M059J (cell line): ENCODE measurements at places on chromosomes 5 and 9.

GRCh38 chr5:165057145-165057544 is 1551.7 kb downstream of the MAT2B start:
- DNase-seq, result no peak

DNA sequence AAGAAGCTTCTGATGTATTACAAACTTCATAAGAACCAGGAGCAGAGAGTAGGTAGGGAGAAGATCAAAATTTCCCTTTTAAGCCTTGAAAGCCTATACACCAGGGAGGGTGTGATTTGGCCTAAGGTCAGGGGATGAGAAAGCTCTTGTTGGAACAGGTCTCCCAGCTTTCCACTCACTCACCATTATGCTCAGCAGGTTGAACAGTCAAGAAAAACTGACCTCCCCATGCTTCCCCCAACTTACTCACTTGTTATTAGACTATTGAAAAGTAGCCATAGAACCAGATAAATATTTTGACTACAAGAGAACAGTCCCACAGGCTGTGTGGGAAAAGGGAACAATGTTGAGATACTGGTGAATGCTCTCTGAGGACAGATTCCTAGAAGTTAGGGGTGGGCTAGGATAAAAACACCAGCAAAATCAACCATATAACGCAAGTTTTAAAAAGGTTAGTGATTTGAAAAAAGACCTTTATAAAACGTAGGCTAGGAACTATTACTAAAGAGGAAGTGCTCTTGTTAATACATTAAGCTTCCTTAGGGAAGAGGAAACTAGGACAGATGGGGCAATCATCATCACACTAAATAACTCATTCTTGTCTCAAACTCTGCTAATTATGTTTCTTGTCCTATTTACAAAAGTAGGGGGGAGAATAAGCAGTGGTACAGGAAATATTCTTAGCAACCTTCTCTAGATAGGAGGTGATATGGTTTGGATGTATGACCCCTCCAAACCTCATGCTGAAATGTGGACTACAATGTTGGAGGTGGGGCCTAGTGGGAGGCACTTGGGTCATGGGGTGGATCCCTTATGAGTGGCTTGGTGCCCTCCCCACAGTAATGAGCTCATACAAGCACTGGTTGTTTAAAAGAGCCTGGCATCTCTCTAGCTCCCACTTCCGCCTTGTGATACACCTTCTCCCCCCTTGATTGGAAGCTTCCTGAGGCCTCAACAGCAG is 31.0 kb downstream of the PCDHGC5 start:
- no peak for DNase-seq

- peak; percentile 62 for DNase-seq
Observed at GRCh38 chr5:138468133-138468965, 3.1 kb downstream of the EGR1 start.

- no peak for DNase-seq
Observed at GRCh38 chr5:139475865-139476617, 5.2 kb downstream of the SMIM33 start.

DNA sequence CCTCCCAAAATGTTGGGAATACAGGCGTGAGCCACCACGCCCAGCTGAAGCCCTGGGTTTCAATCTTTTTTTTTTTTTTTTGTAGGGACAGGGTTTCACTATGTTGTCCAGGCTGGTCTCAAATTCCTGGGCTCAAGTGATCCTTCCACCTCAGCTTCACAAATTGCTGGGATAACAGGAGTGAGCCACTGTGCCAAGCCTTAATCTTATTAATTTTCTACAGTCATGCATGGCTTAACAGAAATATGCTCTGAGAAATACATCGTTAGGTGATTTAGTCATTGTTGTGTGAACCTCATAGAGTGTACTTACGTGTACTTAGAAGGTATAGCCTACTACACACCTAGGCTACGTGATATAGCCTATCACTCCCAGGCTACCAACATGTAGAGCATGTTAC is 31.0 kb downstream of the GLDC start:
- no peak for DNase-seq

GRCh38 chr5:159901772-159902171 is 14.5 kb upstream of the ADRA1B start:
- DNase-seq, result no peak

DNA sequence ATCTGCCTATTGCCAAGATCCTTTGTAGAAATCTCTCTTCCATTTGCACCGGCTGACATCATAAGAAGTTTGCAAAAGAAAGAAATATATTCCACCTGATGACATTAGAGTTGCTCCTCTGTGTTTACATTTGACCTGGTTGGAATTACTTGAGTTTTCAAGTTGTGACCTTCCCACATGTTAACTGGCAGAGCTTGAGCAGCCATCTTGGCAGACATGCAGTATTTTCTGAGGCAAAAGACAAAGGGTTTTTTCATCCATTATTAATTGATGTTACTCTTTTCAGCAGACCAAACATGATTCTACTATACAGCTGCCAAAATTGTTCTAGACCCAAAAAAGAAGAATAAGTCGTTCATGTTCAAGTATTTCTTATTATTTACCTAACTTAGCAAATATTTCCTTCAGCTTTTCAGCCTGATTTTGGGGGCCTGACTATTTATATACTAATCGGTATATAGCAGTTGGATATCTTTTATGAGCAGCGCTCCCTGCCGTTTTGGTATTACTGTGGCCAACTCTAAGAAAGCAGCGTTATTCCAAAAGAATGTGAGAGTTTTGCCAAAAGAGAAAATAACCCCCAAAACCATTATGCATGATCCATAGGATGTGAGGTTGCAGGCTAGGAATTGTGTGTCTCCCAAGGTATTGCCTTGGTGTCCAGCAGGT is 212.9 kb downstream of the PBX3 start:
- DNase-seq, result no peak

- DNase-seq, result peak; percentile 31
Observed at GRCh38 chr5:174755106-174755505, 30.7 kb downstream of the MSX2 start.
